DND-41 (cell line): ENCODE measurements at places on chromosomes 7 and 10.

GRCh38 chr7:30475580-30475979 lies 3.0 kb downstream of the NOD1 start:
- DNase-seq: no peak
- H3K4me1 ChIP-seq: peaks cover 41% of the 10 kb centered on the region
- H3K27me3 ChIP-seq: no peaks in the 10 kb centered on the region
- no peak overlapping the region for H3K27ac ChIP-seq
- H3K36me3 ChIP-seq: peaks cover 11% of the 10 kb centered on the region
- no peak overlapping the region for H3K4me3 ChIP-seq

DNA sequence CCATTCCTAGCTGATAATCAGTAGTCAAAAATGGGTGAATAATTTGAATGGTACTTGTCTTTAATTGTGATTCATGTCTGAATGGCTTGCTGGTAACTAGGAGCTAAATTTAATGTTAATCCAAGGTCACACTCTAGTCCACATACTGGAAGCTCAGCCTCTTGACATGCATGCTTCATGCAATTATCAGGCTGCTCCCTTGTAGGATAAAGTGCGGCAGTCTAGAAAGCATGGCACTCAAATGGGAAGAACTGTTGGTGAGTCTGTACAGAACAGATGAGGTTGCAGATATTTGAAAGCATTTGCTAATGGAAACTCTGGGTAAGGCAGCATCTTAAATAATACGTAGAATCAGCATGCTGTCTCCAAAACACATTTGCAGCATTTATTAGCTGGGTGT lies 499.4 kb downstream of the AUTS2 start:
- no peak overlapping the region for H3K27ac ChIP-seq
- no peaks in the 10 kb centered on the region for H3K27me3 ChIP-seq
- H3K4me1 ChIP-seq: no peaks in the 10 kb centered on the region
- H3K4me3 ChIP-seq: no peak overlapping the region
- no peak for DNase-seq

DNA sequence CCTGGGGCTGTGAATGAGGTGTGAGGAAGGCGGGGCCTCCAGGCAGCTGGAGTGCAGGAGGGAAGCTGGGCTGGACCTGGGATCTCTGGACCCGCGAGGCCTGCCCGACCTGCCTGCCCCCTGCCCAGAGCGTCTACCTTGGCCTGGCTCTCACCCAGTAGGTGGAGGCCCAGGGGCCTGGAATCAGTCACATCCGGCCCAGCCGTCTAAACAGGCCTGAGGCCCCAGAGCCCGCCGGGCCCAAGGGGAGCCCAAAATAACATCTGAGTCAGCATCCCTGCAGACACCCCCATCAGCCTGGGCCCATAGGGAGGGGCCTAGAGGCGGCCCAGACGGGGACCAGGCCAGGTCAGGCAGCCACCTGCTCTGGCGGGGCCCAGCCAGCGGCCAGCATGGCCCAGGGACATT lies 15.1 kb upstream of the ELN start:
- H3K27ac ChIP-seq: no peak overlapping the region
- H3K27me3 ChIP-seq: no peaks in the 10 kb centered on the region
- H3K36me3 ChIP-seq: no peaks in the 10 kb centered on the region
- H3K4me3 ChIP-seq: no peak overlapping the region
- H3K4me1 ChIP-seq: no peaks in the 10 kb centered on the region

- no peaks in the 10 kb centered on the region for H3K36me3 ChIP-seq
- H3K27ac ChIP-seq: no peak overlapping the region
- H3K4me3 ChIP-seq: no peak overlapping the region
These were observed 57.9 kb upstream of the NPTX2 start for GRCh38 chr7:98559219-98559618.

GRCh38 chr7:152340161-152340560 lies 95.6 kb downstream of the KMT2C start:
- H3K36me3 ChIP-seq: peaks cover 13% of the 10 kb centered on the region; the same call in 1 of the 2 replicates
- no peaks in the 10 kb centered on the region for H3K4me1 ChIP-seq
- H3K27ac ChIP-seq: no peak overlapping the region
- no peak for DNase-seq
- H3K4me3 ChIP-seq: no peak overlapping the region

DNA sequence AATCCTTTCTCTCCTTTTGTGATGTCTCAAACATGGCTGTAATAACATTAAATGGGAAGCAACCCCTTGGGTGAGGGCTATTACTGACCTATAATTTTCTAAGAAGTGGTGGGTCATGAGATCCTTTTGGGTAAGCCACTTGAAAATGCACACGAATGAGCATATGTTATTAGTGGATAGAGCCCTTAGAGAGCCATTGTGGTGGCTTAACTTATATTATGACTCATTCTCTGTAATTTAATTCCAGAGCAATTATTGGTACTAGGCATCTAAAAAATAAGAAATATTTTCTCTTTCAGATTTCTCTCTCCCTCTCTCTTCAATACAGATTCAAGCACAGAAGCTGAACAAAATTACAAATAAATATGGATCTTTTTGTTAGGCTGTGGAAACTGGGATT lies 1177.4 kb upstream of the PHF14 start:
- no peak overlapping the region for H3K4me3 ChIP-seq
- no peaks in the 10 kb centered on the region for H3K27me3 ChIP-seq
- no peaks in the 10 kb centered on the region for H3K4me1 ChIP-seq
- no peak overlapping the region for H3K27ac ChIP-seq

GRCh38 chr10:31152421-31153135 lies 120.9 kb upstream of the ZNF438 start:
- H3K27ac ChIP-seq: peak overlapping the region; percentile 61
- H3K4me3 ChIP-seq: peak overlapping the region; percentile 19; the same call in 1 of the 2 replicates
- H3K4me1 ChIP-seq: peaks cover 68% of the 10 kb centered on the region
- no peak for DNase-seq
- H3K36me3 ChIP-seq: peaks cover 52% of the 10 kb centered on the region

- H3K4me1 ChIP-seq: no peaks in the 10 kb centered on the region
- no peak overlapping the region for H3K27ac ChIP-seq
- no peaks in the 10 kb centered on the region for H3K36me3 ChIP-seq
- no peak for DNase-seq
- no peak overlapping the region for H3K4me3 ChIP-seq
These were observed 2.7 kb downstream of the MUC3A start for GRCh38 chr7:100951888-100952560.

DNA sequence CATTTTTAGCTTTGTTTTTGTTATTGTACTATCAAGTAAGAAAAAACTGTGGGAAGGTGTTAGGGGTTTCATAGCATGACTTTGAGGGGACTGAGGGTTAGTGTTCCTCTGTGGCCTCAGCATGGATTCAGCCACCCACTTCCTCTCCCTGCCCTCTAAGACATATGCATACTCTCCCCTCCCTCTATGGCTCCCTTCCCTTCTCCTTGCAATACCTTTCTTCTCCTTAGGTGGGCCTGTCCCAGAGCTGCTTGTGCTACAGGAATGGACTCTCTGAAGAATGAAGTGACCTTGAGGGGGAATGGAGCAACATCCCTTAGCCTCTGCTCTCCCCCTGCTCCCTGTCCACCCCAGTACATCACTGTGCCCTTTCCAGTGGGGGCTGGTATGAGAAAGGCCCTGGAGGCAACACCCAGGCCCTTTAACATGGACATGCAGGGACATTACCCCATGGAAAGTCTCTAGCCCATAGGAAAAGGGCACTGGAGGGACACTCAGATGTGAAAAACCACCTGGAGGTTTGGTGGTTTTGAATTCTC lies 22.4 kb downstream of the CDH23 start:
- no peak overlapping the region for H3K4me3 ChIP-seq
- no peaks in the 10 kb centered on the region for H3K36me3 ChIP-seq
- DNase-seq: no peak
- peaks cover 7% of the 10 kb centered on the region for H3K27me3 ChIP-seq
- no peaks in the 10 kb centered on the region for H3K4me1 ChIP-seq

DNA sequence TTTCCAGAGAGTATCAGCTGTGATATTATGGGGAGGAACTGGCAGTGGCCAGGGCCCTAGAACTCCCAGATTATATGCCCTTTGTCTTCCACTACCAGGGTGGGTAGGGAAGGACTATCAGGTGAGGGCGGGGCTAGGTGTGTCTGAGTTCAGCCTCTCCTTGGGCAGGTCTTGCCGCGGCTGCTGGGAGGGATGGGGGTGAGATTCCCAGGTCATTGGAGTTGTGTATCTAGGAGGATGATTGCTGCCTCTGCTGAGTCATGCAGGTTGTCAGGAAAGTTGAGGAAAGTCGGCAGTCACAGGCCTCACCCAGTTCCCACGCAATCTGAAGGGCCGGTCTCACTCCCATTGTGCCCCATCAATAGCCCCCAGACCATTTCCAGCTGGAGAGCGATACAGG lies 185.2 kb downstream of the DKK1 start:
- no peak for DNase-seq
- no peaks in the 10 kb centered on the region for H3K27me3 ChIP-seq
- no peaks in the 10 kb centered on the region for H3K4me1 ChIP-seq
- H3K36me3 ChIP-seq: no peaks in the 10 kb centered on the region
- H3K27ac ChIP-seq: no peak overlapping the region
- H3K4me3 ChIP-seq: no peak overlapping the region

- no peaks in the 10 kb centered on the region for H3K36me3 ChIP-seq
- no peaks in the 10 kb centered on the region for H3K27me3 ChIP-seq
- H3K4me1 ChIP-seq: no peaks in the 10 kb centered on the region
- no peak overlapping the region for H3K4me3 ChIP-seq
- no peak for DNase-seq
These were observed 66.7 kb upstream of the PDZD8 start for GRCh38 chr10:117441812-117442443.

DNA sequence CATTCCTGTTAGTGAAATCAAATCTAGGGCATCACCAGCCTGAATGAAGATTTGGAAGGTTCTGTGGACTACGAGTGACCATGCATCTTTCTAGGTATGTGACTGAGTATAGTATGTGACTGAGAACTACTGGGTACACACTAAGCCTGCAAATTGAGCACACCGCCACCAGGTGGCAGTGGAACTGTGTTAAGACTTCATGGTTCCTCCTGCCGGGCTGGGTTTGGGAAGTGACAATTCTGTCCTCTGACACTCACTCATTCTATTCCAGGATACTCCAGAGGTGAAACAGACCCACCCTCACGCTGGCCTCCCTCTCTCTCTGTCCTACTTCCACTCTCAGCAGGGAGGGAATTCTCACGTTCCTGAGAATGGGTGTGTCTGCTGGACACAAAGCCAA lies 84.0 kb upstream of the TMEM248 start:
- H3K27ac ChIP-seq: no peak overlapping the region
- H3K4me3 ChIP-seq: no peak overlapping the region
- peak; percentile 40 for DNase-seq
- H3K27me3 ChIP-seq: no peaks in the 10 kb centered on the region

DNA sequence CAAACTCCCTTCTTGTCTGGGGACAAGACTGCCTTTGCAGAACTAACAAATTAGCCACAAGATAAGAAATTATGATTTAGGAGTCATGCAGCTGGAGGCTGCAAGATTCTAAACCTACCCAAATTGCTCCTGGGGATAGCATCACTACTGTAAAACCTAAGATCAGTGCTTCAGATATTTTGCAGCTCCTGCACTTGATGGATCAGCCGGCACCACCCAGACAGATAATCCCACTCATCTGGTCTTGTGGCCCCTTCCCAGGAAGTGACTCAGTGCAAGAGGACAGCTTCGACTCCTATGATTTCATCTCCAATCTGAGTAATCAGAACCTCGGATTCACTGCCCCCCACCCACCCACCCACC lies 181.9 kb downstream of the AKR1D1 start:
- DNase-seq: no peak
- H3K27ac ChIP-seq: no peak overlapping the region
- no peaks in the 10 kb centered on the region for H3K36me3 ChIP-seq

DNA sequence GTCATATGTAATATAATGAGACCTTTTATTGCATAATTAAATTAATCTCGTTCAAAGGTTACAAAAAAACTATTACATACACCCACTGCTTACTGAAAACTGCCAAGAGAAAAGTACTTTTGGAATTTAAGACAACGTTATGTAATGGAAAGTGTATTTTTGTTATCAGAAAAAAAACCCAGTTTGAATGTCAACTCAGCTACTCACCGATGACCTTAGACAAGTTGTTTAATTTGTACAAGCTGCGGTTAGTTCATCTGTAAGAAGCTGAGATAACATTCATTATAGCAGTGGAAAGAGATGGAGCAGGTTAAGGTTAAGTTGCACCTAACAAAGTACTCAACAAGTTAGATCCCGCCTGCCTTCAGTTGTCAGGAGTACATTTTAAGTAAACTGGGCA lies 1.1 kb downstream of the PSMA2 start:
- H3K4me3 ChIP-seq: peak overlapping the region; percentile 79
- DNase-seq: no peak
- H3K27me3 ChIP-seq: no peaks in the 10 kb centered on the region

- DNase-seq: no peak
- H3K36me3 ChIP-seq: peaks cover 45% of the 10 kb centered on the region
- no peak overlapping the region for H3K4me3 ChIP-seq
- H3K27me3 ChIP-seq: no peaks in the 10 kb centered on the region
These were observed 11.9 kb downstream of the ZNF862 start for GRCh38 chr7:149850007-149850594.

GRCh38 chr7:151581741-151582140 lies 62.0 kb upstream of the RHEB start:
- H3K36me3 ChIP-seq: no peaks in the 10 kb centered on the region
- no peak overlapping the region for H3K4me3 ChIP-seq
- H3K27ac ChIP-seq: no peak overlapping the region
- DNase-seq: no peak

DNA sequence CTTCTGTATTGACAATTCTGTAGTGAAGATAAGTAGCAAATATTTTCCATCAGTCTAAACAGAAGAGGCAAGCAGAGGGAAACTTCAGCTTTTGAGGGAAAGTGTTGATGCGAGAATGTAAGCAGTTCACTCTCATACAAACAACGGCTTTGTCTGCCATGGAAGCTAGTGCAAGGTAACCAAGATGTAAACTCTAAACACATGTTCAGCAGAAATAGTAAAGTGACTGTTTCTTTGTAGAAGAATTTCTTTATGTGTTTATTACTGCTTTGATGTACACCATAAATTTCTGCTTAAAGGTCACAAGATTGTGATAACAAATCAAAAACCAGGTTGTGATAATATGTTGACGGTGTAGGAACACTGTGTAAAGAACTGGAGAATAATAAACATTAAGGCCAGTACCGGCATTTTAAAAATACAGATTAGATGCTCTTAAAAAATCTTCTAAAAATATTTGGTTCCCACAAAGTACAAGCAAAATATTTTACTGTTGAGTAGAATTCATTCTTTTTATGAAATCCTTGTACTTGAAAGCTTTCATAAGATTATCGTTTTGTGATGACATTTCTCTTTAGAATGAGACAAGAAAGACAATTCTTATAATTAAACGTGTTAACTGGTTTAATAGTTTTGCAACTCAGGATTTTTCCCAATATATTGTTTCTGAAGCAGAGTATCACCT lies 34.2 kb downstream of the SEMA3C start:
- H3K27me3 ChIP-seq: no peaks in the 10 kb centered on the region
- no peaks in the 10 kb centered on the region for H3K36me3 ChIP-seq
- no peaks in the 10 kb centered on the region for H3K4me1 ChIP-seq

- no peak for DNase-seq
- no peaks in the 10 kb centered on the region for H3K36me3 ChIP-seq
- H3K27me3 ChIP-seq: no peaks in the 10 kb centered on the region
- H3K27ac ChIP-seq: no peak overlapping the region
- H3K4me1 ChIP-seq: no peaks in the 10 kb centered on the region
- H3K4me3 ChIP-seq: no peak overlapping the region
These were observed 68.2 kb downstream of the ATXN7L1 start for GRCh38 chr7:105808209-105808608.
